ENCODE measurements at places on chromosomes 1 and 21.

- no peak for DNase-seq
Observed at GRCh38 chr21:44403106-44404020, 49.9 kb downstream of the TRPM2 start.

DNA sequence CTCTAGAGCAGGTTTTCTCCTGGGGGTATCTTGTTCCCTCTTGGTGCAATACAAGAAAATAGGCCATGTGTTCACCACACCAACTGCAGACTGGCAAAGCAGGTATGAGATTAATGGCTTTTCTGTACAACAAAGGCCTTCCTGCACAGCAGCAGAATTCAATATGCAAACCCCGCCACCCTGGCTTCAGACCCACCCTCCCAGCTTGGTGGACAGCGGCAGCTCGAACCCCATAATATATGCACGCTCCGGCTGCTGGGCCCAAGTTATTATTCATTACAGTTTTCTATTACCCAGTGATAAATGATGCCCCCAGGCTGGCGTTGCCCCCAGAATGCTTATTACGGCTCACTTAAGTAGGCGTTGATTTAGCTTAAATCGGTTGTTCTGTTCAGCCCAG is 144.2 kb downstream of the RRAGC start:
- no peak for DNase-seq

- no peak for DNase-seq
Observed at GRCh38 chr1:12067900-12068821, 5.1 kb downstream of the TNFRSF8 start.

DNA sequence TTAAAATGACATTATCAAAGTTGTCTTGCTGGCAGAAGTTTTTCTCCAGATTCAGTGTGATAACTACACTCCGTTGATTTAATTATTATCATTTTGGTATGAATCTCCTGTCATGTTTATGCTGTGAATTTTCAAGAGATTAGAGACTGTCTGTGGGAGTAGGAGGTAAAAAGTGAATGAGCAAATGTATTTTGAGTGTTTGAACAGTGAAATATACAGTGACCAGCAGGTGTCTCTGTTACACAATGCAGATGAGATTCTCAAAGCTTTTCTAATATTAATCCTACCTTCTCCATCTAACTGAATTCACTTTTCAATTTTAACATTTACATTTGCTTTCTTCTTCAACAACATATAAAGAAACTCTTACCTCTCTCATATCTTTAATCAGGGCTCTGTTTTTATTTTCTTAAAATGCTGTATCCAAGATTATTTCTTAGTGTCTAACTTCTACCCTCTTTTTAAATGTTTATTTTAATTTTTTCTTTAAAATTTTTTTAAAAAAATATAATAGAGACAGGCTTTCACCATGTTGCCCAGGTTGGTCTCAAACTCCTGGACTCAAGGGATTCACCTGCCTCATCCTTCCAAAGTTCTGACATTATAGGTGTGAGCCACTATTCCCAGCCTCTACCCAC is 20.9 kb upstream of the HSPA13 start:
- DNase-seq: no peak

DNA sequence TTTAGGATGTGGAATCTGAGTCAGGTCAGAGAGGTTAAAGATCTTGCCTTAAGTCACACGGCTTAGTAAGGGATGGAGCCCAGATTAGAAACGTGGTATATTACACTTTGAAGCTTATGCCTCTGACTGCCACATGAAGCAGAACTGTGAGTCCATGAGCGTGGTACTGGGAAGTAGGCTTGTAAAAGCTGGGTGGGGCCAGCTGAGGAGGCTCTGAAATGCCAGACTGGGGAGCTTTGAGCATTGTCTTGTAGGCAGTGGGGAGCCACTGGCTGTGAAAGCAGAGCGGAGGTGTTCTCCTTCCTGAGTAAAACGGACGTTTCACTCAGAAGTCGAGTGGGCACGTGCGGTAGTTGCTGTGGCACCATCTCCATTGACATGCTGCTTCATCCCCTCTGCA is 72.6 kb upstream of the USP24 start:
- no peak for DNase-seq

- DNase-seq: peak; percentile 56
Observed at GRCh38 chr1:13892671-13893325, 192.8 kb downstream of the PRDM2 start.

DNA sequence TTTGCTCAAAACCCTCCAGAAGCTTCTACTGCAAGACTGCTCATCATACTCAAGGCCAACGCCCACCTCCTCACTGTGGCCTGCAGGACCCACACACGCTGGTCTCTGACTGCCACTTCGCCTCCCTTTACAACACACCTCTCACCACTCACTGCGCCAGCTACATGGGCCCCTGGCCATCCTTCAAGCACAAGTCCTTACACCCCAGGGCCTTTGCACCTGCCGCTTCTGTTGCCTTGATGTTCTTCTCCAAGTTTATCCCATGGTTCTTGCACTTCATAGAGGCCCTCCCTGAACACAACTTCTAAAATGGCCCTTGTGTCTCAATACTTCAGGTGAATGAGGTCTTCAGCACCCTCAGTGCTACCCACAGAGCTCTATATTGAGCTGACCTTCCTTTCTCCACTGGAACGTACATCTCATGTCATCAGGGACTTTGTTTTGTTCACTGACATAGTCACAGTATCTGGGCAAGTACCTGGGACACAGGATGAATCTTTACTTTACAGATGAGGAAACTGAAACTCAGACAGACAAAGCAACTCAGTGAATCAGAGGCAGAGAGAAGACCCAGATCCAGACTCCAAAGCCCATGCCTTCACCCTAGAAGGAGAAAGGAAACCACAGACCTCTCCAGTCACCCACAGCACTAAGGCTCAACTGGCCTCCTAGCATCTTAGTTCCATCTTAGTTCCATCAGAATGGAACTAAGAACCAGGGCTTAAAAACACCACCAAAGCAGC is 34.7 kb upstream of the CLSTN1 start:
- no peak for DNase-seq

GRCh38 chr21:42601656-42602055 is 51.8 kb upstream of the PDE9A start:
- DNase-seq: no peak

DNA sequence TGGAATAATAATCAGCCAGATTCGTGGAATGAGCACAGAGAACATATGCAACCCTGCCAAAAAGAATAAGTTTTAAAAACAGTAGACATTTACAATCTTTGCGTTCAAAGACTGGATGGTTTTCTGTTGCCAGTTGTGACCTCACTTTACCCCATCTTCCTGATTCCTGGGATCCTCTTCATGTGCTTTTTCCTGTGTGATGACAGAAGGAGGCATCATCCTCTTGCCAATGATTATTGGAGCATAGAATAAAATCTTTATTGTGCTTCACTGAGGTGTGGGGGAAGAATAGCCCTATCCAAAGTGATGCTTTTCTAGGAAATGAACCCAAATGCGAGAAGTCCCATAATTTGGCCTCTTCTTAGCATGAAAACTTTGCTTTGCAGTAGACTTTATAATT is 15.0 kb upstream of the BARHL2 start:
- no peak for DNase-seq

- no peak for DNase-seq
Observed at GRCh38 chr1:33763406-33763805, 100.5 kb upstream of the HMGB4 start.

DNA sequence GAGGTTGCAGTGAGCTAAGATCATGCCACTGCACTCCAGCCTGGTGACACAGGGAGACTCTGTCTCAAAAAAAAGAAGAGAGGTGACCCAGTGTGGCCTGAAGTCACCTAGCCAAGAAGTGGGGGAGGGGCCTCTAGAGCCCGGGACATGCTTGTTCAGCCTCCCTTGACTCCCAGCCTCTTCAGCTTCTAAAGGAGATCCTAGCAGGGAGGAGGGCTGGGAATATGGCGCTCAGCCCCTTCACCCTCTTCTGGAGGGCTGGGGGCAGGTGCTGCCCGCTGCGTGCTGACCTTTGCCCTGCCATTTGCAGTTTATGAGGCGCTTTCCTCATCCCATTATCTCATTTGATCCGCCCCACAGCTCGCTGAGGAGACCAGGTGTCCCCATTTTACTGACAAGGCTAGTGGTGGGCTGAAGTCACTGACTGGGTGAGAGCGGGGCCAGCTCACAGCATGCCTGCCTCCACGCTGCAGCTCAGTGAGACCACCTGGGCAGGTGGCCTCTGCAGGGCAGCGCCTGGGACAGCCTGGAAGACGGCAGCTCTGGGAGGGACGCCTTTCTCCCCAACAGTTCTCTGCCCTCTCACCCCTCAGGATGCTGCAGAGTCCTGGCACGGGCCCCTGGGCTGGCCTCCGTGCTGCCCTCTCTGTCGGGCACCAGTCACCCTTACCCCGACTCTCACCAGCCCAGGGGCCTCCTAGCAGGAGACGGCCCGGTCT is 7.5 kb downstream of the ELF3 start:
- DNase-seq: no peak
